ENCODE measurements at places on chromosomes 2 and 18.
A peak's percentile ranks its signal among the peaks of the same experiment; 100 is the strongest.

DNA sequence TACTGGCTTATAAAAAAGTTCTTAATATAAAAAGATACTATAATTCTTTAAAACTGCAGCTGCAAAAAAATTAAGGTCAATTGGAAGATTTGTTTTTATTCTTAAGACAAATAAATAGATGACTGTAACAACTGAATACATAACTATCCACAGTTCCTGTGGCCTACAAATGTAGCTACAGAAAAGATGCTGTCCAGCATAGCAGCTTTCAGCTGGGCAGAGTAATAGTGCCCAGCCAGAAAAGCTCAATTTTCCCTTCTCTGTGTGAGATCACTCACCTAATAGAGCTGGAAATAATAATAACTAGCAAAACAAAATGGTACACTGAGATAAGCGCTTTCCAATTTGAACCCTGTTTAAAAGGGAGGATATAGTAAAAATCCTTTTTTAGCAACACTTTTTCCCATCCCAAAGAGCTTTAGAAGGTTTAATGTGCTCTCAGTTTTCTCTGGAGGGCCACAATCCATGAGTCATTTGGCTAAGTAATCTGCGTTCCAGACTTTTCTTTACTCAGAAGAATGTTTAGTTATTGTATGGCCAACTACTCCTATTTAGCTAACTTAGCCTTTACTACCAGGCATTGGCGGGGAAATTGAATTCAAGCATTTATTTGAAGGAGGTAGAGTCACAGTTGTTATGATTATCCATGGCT lies 158.1 kb upstream of the SLC39A10 start:
- DNase-seq, result peak; percentile 35

GRCh38 chr2:29561181-29561580 lies 360.2 kb downstream of the ALK start:
- no peak for DNase-seq

DNA sequence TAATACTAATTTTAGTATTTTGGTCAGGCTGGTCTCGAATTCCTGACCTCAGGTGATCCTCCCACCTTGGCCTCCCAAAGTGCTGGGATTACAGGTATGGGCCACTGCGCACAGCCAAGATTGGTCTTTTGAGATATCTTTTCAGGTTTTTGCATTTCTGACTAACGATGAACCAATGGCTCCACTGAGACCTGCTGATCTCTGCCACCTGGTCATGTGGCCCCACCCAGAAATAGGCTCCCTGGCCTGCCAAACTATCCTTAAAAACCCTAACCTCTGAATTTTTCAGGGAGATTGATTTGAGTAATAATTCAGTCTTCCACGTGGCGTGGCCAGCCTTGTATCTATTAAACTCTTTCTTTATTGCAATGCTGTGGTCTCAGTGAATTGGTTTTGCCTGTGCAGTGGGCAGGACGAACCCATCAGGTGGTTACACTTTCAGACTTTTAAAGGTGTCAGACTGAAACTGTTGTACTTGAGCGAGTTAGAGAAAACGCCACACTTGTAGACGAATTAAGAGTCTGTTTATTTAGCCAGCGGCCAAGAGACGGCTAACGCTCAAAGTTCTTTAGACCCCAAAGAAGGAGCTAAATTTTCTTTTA lies 85.8 kb upstream of the MSH6 start:
- no peak for DNase-seq

DNA sequence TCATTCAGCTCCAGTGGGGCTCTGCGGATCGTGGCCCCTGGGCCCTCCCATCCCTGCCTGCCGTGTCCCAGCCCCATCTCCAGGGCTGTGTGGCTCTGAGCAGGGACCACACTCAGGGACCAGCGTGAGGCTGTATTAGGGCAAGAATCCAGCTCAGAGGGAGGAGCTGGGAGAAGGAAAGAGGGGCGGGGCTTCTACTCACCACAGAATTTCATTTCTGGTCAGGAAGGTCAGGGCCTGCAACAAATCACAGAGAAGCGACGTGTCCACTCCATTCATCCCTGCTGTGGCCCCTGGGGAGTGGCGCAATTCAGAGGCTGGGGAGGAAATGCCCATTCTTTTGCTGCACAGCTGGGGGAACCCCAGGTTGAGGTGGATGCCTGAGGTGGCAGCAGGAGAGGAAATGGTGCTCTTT lies 828 bp downstream of the CIB4 start:
- peak; percentile 66 for DNase-seq

- no peak for DNase-seq
Measured at GRCh38 chr2:54642677-54643430, 80.6 kb upstream of the EML6 start.

GRCh38 chr2:85697096-85697495 lies 2.9 kb downstream of the GNLY start:
- no peak for DNase-seq

GRCh38 chr2:191936882-191937405 lies 90.1 kb upstream of the CAVIN2 start:
- no peak for DNase-seq

GRCh38 chr2:173238385-173238784 lies 116.3 kb upstream of the CDCA7 start:
- no peak for DNase-seq

- DNase-seq, result no peak
Measured at GRCh38 chr2:85319796-85320195, 8.0 kb downstream of the TGOLN2 start.

GRCh38 chr2:201908901-201909300 lies 102.6 kb downstream of the CDK15 start:
- no peak for DNase-seq
